H4 (cell line): ENCODE measurements at places on chromosomes 4 and X.

DNA sequence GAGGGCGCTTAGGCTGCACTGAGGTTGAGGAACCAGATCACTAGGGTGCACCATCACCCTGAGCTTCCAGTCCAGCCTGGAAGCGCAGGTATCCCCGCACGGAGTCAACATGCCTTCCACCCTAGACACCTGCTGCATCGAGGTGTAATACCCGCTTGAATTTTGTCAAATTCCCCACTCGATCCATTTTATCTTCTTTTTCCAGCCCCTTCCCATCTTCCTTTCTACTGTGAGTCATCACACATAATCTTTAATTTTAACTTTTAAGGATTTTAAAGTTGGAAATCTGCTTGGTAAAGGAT, 821 bp downstream of the PLK4 start:
- no peak for DNase-seq

- no peak for DNase-seq
Observed at GRCh38 chr4:111873801-111874200, 271.5 kb upstream of the FAM241A start.

DNA sequence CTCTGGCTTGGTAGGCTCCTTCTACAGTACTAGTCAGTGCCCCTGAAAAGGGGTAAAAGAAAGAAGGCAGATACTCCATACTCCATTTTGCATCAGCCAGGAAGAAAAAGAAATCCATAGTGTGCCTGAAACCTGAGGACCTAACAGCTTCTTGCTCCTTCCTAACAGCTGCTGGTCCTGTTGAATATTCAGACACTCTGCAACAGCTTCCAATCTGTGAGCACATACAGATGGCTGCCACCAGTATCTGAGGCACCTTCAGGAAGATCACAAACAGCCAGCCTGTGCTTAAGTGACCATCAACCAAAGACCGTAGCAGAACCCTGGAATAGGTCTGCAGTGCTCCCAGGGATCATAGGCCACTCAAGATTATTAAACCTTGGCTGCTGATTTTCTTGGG, 4.3 kb downstream of the GIMD1 start:
- no peak for DNase-seq

- peak; percentile 69 for DNase-seq
Observed at GRCh38 chr4:8414377-8414776, 26.1 kb downstream of the ACOX3 start.

DNA sequence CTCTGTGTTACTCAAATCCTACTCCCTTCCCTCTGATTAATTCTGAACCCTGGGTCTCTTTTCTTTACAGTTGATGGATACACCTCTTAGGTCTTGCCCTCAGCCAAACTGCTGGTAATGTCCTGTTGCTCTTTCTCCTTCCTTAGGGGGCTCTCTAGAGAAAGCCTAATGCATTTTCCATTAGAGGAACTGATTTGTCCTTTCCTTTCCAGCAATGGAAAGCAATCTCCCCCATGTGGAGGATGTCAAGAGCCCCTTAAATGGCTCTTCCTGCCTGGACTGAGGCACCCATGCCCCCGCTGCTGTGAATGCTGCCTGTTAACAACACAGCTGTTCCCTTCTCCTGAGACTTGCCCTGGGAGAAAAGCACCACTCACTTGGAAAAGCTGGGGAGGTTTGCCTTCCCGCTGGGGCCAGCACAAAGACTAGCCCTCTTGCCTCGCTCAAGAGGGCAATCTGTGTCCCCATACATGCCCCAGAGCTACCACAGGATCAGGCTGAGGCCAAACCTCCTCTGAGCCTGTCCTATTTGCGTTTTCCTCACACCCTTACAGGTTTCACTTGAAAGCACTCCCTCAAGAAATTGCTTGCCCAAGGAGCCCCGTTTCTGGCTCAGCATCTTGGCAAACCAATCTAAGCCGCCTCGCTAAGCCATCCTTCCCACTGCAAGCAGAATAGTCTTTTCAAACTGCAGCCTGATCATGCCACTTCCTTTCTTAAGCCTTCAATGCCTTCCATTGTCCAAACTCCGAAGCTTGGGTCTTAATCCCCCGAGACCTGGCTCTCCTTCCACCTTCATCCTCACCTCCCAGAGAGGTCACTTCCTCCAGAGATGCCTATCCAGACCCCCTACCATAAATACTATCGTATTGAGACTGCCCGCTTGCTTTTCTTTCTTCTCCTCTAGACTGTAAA, 23.2 kb upstream of the SMIM20 start:
- no peak for DNase-seq

DNA sequence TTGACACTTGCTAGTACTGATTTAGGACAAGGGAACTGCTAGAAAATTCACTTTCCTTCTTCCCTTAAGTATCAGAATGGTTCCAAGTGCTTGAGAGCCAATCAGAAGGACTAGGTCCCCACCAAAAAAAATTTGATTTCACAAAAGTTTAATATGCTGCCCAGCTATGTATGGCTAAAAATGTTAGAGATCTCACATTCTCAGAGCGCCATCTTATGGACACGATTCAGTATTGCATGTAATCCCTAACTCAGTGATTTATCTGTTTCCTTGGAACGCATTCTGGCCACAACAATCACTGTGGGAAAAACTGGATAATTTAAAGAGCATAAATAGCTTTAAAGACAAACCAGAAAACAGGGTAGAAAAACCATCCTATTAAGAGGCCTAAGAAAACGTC, 255.1 kb upstream of the GPC4 start:
- DNase-seq: peak; percentile 28

- DNase-seq: no peak
Observed at GRCh38 chr4:107630185-107630705, 89.8 kb downstream of the PAPSS1 start.

GRCh38 chr4:94253036-94253435, 45.4 kb downstream of the SMARCAD1 start:
- DNase-seq: no peak

GRCh38 chr4:3387154-3387942, 54.4 kb upstream of the HGFAC start:
- DNase-seq: no peak

DNA sequence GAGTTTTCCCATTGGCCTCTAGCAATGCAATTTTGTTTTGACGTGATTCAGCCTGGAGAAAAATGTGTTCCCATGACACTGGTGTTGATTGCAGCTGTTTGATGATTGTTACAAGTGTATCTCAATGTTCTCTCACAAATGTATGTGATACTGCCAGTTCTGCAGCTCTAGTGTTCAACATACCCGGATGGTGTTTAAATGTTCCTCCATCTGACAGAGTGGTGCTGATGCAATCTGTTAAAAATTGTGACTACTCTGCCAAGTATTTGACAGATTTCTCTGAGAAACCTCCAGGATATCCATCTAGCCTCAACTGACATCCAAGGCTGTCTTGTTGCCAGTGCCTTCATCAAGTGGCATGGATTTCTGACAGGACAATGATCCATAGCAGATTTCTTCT, 657.2 kb upstream of the DIAPH2 start:
- DNase-seq: no peak

DNA sequence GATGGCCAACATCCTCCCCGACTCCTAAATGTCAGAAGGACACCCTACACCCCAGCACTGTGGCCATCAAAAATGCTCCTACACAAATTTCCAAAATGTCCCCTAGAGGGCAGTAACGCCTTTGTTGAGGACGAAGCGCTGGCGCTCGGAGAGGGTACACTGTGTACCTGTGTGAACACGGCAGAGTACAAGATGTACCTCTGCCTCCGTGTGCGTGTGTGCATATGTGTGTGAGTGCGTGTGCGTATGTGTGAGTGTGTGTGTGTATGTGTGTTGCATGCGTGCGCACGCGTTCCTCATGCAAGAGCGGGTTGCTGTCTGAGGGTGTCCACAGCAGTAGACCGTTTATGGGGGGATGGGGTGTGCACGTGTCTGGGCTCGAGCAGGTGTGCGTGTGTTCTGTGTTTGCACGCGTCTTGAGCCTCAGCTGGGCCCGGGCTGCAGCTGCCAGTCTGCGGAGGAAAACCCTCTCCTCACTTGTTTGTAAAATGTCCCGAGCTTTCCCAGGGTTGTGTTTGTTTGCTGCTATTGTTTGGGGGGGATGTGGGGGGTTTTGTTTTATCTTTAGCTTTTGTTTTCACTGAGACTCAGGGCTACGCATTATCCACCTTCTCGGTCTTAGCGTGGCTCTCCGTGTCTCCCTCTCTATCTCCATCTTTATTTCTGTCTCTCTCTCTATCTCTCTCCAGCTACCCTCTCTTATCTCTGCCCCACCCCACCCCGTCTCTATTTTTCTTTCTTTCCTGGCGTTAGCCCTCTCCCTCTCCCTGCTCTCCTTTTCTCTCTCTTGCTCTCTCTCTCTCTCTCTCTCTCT, 10.4 kb upstream of the TSPYL2 start:
- peak; percentile 51 for DNase-seq

- DNase-seq: peak; percentile 21
Observed at GRCh38 chr4:148415500-148415899, 26.7 kb downstream of the NR3C2 start.

DNA sequence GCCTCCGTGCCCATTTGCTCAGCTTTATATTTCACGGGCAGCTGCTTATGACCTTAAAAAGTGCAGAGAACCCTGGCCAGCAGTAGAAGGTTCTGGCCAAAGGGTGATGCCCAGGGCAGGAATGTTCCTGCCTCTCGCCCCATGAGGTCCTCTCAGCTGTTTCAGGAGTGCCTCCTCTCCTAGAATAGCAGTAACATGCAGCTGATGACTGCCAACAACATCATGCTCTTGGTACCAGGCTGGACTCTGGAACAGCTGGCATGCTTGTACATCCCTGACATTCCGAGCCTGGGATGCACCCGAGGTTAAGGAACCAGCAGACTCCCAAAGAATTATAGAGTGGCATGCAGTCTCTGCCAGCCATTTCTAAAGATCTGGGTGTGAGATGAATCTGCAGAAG, 11.7 kb upstream of the TENM3 start:
- no peak for DNase-seq

- DNase-seq: no peak
Observed at GRCh38 chr4:24287096-24287495, 297.3 kb downstream of the DHX15 start.

DNA sequence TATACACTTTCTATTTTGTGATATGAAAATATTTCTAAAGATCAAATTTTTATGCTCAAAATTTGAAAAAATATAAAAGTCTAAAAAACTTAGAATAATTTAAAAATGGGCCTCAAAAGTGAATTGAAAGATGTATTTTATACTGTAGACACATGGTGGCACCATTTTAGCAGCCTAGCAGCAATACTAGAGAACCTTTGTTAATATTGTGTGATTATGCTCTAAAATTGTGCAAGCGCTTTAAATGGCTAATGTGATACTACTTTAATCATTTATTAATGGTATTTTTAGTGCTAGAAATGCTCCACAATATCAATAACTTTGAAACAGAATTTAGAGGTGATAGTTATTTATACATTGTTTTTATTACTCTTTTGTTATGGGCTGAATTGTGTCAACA, 3.7 kb upstream of the GUF1 start:
- no peak for DNase-seq

DNA sequence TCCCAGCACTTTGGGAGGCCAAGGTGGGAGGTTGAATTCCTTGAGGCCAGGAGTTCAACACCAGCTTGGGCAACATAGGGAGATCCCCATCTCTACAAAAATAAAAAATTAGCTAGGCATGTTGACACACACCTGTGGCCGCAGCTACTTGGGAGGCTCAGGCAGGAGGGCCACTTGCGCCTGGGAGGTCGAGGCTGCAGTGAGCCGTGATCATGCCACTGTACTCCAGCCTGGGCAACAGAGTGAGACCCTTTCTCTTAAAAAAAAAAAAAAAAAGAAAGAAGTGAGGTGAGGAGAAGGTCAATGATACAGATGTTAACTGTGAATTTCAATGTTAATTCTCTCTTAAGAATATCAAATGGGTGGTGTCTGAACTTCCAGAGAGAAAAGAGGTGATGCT, 15.1 kb upstream of the AP1S2 start:
- DNase-seq: no peak

GRCh38 chr4:168955674-168956073, 54.4 kb downstream of the CBR4 start:
- no peak for DNase-seq

GRCh38 chr4:970046-970745, 3.2 kb downstream of the DGKQ start:
- no peak for DNase-seq
